ENCODE measurements at places on chromosomes 1 and 21.

DNA sequence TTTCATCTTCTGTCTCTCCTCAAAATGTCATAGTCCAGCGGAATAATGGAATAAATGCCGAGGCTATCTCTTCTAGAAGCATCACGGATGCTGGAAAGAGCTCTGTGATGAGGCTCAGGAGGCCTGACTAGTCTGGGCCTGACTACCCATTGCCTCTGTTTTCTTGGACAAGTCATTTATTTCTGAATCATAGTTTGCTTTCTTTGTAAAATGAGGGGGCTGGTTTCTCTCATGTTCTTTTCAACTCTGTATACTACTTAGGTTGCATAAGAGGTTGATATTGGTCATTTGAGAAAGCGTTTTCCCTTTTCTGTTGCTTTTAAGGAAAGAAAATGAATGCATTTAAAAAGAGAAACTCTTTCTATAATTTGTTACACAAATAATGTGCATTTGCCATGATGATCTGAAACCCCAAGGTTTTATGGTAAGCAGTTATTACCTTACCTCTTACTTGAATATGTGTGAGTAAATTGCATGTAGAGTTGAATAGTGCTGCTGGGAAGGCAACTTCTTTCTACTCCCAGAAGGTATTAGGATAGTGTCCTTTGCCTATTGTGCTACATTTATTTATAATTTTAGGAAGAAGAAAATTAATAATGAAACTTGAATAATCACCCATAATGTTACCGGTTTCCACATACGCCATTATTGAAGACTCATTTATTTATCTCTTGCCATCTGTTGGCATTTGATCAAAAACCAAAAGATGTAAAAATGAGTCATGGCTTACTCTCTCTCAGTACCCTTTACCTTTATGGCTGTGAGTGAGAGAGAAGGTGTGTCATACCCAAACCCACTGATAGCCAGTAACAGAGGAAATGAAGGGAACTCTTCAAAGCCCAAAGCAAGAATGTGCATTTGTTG lies 179.1 kb downstream of the FASLG start:
- DNase-seq = no peak

GRCh38 chr21:25462517-25462971 lies 144.7 kb downstream of the MRPL39 start:
- no peak for DNase-seq

- DNase-seq = peak; percentile 26
These were observed 106.8 kb downstream of the CRYAA start for GRCh38 chr21:43275421-43276211.

GRCh38 chr1:163471779-163472650 lies 150.3 kb downstream of the NUF2 start:
- no peak for DNase-seq

GRCh38 chr1:226983247-226983991 lies 43.3 kb downstream of the COQ8A start:
- no peak for DNase-seq

DNA sequence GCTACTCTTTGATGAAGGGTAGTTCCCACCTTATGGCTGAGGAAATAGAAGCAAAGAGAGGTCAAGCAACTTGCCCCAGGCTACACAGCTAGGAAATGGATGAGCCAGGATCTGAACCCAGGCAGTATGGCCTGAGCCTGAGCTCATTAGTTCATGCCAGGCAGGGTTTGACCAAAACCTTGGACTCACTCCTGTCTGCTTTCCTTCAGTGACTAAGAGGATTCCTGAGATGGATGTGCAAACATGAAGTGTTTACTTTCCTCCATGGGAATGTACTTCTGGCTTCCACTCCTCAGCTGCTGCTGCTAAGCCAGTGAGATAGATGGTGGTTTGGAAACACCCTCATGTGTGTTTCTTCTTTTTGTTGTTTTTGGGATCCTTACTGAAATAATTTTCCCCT lies 35.1 kb upstream of the ERRFI1 start:
- no peak for DNase-seq

DNA sequence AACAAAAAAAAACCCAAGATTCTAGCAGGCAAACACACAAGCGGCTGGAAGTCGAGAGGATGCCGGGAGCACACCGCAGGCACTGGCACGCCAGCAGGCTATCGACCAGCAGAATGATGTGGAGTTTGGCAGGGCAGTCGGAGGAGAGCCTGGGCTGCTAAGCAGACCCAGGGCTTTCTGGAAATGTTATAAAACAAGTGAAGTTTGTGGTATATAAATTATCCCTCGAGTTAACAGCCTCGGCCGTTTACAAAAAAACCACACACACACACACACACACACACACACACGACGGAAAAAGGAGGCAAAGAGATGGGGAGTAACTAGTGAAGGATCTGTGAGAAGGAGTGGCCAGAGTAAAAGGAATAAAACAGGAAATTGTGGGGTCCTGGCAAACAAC lies 87.2 kb upstream of the IVNS1ABP start:
- no peak for DNase-seq

GRCh38 chr1:163875200-163875926 lies 553.6 kb downstream of the NUF2 start:
- DNase-seq = no peak

DNA sequence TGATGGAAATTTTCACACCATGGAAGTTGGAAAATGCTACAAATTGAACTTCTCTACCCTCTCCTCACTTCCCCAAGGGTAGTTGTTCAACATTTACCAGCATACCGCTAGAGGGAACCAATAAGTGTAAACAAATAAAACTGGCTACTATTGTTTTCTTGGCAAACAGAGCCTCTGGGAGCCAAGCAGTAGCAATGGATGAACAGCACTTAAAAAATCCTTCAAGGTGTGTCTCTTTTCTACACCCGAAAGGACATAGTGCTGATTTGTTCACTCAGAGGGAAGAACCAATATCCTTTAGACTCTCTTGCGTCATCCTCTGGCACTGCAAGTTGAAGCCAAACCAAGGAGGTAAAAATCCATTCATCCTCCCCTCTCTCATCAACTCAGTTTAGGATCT lies 161.5 kb downstream of the TBX15 start:
- no peak for DNase-seq

GRCh38 chr1:44246806-44247205 lies 33.5 kb downstream of the DMAP1 start:
- no peak for DNase-seq

GRCh38 chr1:156392452-156392853 lies 23.4 kb downstream of the RHBG start:
- DNase-seq = no peak

DNA sequence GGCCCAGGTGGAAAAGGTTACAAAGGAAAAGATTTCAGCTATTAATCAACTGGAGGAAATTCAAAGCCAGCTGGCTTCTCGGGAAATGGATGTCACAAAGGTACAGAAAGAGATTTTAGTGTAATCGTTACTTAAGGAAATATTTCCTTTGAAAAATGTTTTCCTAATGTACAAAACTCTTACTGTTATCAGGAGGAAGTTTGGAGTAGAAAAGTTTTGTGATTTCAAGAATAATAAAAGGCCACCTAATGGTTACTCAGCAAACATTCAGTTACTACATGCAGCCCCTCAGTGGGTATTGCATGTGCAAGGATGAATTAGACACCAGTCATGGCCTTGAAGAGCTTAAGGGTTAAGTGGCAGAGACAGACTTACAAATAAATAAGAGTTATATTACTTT lies 85.2 kb downstream of the SDCCAG8 start:
- DNase-seq = no peak

DNA sequence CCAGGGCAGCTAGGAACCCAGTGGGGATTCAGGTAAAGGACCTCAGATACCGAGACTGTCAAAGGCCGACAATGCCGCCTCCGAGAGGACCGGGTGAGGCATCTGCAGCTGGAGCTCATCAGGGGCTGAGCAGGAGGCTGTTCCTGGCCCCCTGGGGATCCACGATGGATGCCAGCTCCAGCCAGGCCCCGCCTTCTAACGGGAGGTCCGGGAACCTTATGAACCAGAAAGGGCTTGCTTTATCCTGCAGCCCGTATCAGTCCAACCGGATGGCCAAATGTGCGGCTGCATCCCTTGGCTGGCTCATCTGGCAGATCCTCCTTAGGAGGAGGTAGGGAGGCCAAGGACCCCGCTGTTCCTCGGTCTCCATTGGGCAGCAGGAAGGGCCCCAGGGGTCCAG lies 32.0 kb downstream of the SLC45A1 start:
- no peak for DNase-seq

DNA sequence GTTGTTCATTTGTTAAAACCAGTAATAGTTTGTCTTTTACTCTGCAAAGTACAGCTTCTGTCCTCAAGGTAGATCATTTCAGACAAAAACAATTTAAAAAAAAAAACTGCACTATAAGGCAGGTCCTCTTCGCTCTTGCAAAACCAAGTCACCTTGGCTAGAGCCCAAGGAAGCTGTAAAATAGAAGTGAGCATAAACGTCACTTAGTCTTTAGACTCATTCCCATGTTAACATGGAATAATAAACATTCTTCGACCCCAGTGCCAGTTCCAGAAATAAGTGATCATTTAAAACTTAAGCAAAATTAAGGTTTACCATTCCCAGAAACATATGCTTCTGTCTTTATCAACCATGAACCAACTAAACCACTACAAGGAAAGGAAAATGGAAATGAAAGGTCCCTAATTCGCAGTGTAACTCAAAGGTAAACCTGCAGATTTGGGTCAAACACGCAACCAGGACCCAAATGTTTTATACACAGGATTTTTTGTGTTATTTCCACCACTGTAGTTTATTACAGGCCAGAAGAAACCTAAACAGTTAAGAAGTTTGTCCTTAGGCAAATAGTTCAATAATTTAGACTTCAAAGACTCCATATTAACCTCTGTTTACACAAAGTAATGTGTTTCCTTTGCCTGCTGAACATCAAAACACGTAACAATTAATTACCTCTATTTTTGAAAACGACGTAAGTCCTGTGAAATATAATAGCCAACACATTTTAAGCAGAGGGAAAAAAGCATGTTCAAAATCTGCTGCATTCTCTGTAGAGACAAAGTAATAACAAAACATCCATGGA lies 54.6 kb downstream of the TGFBR3 start:
- no peak for DNase-seq

DNA sequence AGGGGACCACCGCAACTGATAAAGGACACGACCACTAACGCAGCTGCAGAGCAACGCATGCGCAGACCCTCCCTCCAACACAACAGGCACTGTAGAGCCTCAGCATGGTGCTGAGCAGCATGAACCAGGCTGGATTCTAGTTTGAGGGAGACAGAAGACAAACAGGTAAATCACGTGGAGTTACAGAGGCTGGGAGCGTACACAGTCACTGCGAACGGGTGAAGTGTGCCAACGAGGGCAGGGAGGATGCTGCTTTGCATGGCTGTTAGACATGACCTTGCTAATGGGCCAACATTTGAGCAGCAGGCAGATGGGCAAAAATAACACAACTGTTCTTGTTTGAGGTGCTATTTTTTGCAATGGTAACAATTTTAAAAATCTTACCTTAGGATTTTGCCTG lies 55.2 kb upstream of the NADK start:
- DNase-seq = no peak

DNA sequence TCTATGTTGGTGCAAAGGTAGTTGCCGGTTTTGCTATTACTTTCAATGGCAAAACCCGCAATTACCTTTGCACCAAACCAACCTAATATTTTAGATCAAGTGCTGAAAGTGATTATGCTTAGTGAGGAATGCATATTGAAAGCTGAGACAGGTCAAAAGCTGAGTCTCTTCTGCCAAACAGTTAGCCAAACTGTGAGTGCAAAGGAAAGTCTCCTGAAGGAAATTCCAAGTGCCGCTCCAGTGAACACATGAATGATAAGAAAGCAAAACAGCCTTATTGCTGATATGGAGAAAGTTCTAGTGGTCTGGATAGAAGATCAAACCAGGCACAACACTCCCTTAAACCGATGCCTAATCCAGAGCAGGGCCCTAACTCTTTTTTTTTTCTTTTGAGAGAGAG lies 83.1 kb upstream of the ERRFI1 start:
- no peak for DNase-seq

- no peak for DNase-seq
These were observed 42.4 kb downstream of the GFI1 start for GRCh38 chr1:92444351-92444750.

GRCh38 chr21:35095859-35096291 lies 46.8 kb upstream of the RUNX1 start:
- no peak for DNase-seq

DNA sequence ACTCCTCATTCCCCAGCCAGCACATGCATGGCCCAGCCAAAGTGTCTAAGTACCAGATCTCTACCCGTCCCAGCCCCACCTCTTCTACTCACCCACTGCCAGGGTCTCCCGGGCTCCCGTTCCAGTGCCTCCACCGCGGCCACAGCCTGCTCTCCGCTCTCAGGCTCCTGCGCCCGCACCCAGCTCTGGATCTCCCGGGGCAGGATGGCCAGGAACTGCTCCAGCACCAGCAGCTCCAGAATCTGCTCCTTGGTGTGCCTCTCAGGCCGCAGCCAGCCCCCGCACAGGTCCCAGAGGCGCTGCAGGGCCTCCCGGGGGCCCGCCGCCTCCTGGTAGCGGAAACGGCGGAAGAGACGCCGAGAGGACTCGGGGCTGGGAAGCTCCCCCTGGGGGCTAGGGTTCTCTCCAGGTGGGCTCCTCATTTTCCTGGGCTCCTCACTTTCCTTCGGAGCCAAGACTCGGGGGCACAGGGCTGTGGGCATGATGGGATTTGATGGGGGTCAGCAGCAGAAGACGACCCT lies 2.5 kb downstream of the ZNF496 start:
- no peak for DNase-seq

- DNase-seq = no peak
These were observed 17.0 kb upstream of the STUM start for GRCh38 chr1:226531360-226532093.

DNA sequence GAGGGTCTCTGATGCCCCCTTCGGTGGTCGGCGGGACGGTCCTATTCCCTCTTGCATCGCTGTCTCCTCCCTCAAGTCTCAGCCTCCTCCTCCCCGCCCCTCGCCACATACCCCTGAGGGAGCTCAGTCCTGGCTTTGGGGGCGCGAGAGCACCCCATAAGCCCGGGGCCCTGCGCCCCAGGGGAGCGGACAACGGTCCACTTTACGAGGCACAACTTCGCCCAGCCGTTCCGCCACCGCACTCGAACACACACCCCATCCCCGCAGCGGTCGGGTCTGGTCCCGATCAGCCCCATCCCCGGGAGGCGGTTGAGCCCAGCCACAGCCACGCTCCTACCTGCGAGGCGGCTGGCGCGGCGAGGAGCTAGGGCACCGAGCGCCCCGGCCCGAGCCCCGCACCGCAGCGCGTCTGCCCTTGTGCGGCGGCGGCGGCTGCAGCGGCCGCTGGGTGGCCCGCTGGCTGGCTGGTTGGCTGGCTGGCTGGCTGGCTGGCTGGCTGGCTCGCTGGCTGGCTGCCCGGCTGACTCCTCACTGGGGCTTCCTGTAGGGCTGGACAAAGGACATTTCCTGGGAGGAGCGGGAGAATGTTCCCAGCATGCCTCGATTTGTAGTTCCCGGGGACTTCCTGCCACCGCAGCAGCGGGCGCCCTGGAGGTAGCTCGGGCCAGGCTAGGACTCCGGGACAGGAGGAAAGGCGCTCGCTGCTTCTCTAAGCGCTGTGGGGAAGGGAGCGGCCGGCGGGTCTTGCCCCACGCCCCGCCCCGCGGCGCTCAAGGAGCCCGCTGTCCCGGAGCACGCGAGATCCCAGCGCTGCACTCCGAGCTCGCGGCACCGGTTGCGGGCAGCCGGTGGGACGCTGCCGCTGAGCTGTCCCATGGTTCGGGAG lies at the start of gene ZNF697:
Gene ZNF697, minus strand, starts transcription at position 533 of the 886 bp plus-strand sequence. CDS start 22,166 bp downstream, outside the sequence.
- peak; percentile 15 for DNase-seq

GRCh38 chr21:41318218-41318617 lies 1.6 kb downstream of the FAM3B start:
- no peak for DNase-seq

- no peak for DNase-seq
These were observed 92.4 kb upstream of the RALGPS2 start for GRCh38 chr1:178632653-178633052.

GRCh38 chr1:101314244-101314643 lies 77.4 kb downstream of the S1PR1 start:
- DNase-seq = no peak

- DNase-seq = no peak
These were observed 10.2 kb upstream of the ATP13A2 start for GRCh38 chr1:17021896-17022295.

All from T-cell (primary cell).